ENCODE measurements at places on chromosomes 12 and 14. TPM values are rescaled to one million over a fixed set of nuclear protein-coding genes. Genes with fewer than 3 reads are reported as not detected.

Gene NOS1
- 0.04 TPM for total RNA-seq

Gene PGF
- total RNA-seq, result 209 TPM

Gene OR4K5
- not detected for total RNA-seq

Gene RAD51AP1
- 13.3 TPM for total RNA-seq

Gene CBX5
- total RNA-seq, result 42.9 TPM

Gene YEATS4
- 19.1 TPM for total RNA-seq

Gene ACSM4
- total RNA-seq, result not detected

Gene RTN1
- total RNA-seq, result 0.78 TPM

Gene EPS8
- total RNA-seq, result 35.0 TPM

Gene CCDC38
- total RNA-seq, result not detected

Gene OTUB2
- total RNA-seq, result 0.53 TPM

Gene ASB8
- 19.3 TPM for total RNA-seq

Gene KRT73
- not detected for total RNA-seq

Gene TSPAN11
- 2.2 TPM for total RNA-seq

Gene AGAP2
- total RNA-seq, result 0.11 TPM

Gene AJUBA
- 66.8 TPM for total RNA-seq

Gene LRFN5
- total RNA-seq, result 0.14 TPM

Gene DBX2
- total RNA-seq, result not detected

Gene DEPDC4
- total RNA-seq, result 0.20 TPM

Gene DEGS2
- 1.1 TPM for total RNA-seq

Gene PKP2
- 13.8 TPM for total RNA-seq

Data from pulmonary artery endothelial cell (primary cell).